ENCODE measurements at places on chromosomes 7 and 10.
A peak's percentile ranks its signal among the peaks of the same experiment; 100 is the strongest.

GRCh38 chr10:71270301-71271220 lies 48.5 kb upstream of the SLC29A3 start:
- peak; percentile 51 for DNase-seq

GRCh38 chr7:91894781-91895480 lies 14.4 kb upstream of the MTERF1 start:
- DNase-seq: no peak

DNA sequence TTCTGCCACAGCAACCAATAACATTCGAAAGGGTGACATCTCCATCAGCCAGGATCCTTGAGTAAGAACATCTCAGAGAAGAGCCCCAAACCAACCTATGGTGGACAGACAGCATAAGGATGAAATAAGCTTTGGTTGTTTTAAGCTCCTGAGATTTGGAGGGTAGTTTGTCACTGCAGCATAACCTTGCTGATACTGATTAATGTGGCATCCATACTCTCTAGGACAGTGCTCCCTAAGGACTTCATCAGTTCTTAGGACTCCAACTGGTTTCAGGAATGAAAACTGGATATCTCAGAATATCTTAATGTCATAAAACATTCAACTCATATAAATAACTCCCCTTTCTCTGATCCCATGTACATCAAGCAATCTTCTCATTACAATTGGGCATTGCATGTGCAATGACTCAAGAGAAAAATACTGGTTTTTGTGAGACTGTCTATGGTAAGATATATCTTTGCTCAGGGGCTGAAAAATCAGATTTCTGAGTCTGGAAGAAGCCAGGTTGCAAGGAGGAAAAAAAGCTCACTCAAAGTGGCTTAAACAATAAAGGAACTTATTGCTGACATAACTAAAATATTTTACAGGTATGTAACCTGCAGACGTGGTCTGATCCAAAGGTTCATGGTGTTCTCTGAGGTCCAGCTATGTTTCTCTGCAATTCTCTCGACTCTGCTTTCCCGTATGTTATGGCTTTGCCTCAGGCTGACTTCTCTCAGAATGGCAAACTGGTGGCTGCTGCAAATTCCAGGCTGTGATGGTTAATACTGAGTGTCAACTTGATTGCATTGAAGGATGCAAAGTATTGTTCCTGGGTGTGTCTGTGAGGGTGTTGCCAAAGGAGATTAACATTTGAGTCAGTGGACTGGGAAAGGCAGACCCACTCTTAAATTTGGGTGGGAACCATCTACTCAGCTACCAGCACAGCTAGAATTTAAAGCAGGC lies 65.7 kb downstream of the RAB11FIP2 start:
- DNase-seq: no peak

DNA sequence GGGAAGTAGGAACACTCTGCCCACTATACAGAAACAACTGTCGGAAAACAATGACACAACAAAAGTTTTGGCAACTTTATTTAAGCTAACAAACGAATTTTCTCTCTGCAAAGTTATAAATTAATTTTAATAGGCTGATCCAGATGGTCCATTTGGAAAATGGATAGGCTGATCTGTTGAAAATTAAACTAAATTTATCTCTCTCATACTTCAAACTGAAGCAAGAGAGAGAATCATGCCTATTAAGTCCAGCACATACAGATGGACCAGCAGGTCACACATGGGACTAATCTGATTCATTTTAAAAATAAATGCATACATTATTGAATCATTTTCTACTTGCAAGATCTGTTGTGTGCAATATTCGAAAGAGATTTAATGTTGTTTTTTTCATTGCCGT lies 110.1 kb downstream of the BTRC start:
- DNase-seq: no peak

DNA sequence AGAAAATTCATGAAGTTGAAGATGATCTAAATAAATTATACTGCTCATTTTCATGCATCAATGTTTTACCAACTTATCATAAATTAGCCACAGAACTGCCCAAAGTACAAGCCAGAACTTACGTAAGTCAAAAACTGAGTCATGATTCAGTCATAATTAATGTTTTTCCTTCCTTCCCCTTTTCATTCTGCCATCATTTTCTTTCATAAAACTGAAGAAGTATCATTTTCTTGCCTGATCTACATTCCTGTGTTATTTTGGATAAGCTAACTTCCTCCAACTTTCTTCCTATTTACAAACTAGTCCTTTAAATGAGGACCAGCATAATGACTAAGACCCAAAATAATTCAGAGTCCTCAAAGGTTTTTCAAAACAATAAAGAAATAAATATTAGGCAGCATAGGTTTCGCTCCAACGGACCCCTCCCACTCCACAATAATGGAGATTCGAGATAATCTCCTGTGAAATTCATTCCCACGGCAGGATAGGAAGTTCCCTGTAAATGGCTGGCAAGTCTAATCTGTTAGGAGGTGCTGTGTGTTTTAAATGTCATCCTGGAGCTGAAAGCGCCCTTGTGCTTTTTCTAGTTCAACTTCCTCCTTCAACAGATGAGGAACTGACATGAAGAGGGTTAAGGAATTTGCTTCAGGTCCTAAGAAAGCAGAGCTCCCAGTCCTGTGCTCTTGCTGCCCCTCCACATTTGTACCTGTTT lies 218.9 kb downstream of the DOCK4 start:
- no peak for DNase-seq

GRCh38 chr7:99191869-99192596 lies 15.9 kb downstream of the KPNA7 start:
- DNase-seq: no peak

GRCh38 chr10:35391153-35391953 lies 55.0 kb downstream of the CCNY start:
- DNase-seq: no peak

- no peak for DNase-seq
Measured at GRCh38 chr7:47291461-47292081, 290.3 kb downstream of the TNS3 start.

DNA sequence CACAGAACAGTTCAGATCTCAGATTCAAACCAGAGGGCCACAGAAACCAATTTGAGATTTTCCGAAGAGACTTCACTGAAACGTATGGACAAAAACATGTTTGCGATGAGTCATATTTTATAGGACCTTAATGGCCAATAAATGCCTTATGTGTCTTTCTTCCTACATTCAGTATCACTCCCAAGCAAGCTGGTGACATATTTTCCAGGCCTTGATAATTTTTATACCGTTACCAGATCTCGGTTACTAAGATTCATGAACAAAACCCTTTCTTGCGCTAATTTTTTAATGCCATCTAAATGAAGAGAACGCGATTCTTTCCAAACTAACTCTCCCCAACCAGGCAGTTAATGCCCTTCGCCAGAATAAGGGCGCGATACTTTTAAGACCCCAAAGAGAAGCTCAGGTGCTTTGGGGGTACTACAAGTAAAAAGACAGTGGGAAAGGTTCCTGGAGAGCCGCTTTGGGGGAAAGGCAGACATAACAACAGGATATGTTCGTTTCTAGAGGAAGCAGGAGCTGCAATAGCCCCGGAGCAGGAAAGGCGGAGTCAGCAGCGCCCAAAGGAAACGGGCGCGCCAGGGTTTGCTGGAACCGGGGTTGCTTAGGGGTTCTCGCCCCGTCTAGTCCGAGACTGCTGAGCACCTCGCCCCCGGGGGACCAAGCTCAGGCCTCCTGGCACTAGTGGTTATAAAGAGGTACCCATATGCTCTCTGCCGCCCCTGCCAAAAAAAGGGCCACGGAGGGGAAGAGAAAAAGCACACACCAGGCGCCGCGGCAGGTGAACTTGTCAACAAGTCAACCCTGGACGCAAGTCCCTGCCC lies 884 bp downstream of the ICA1 start:
- DNase-seq: no peak

- DNase-seq: no peak
Measured at GRCh38 chr10:102602272-102603045, 41.8 kb upstream of the TRIM8 start.

- no peak for DNase-seq
Measured at GRCh38 chr10:100020142-100020885, 10.6 kb upstream of the DNMBP start.

- no peak for DNase-seq
Measured at GRCh38 chr10:55426138-55426537, 625.1 kb upstream of the PCDH15 start.

DNA sequence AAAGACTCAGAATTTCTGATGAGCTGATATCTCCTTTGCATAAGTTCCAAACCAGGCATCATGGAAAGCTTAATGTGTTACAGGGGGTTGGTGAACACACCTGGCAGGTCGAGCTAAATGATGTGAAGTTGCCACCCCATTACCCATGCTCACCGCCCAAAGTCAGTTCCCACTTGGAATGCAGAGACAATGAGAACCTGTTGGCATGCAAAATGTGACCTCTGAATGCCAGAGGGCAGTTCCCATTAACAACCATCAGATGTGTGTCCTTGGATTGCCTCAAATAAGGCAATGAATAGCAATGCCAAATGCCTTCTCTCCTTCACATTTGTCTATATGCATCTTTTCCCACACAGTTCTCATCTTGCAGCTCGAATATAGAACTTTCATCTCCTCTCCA lies 190.7 kb downstream of the CDCA7L start:
- no peak for DNase-seq

DNA sequence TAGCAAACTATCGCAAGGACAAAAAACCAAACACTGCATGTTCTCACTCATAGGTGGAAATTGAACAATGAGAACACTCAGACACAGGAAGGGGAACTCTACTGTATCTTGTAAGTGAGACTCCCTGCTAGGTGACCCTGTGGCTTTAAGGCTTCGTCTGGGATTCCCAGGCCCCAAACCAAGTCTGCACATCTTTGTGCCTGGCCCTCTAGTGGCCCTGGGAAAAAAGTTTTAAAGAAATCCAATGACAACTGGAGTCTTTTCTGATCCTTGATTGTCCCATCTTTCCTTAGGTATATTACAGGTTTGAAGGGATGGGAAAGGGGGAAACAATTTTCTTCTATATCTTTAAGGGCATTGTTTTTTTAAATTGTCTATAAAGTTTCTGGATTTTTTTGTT lies 10.6 kb upstream of the LIPM start:
- no peak for DNase-seq

GRCh38 chr10:116891208-116891607 lies 41.9 kb downstream of the ENO4 start:
- no peak for DNase-seq

- DNase-seq: no peak
Measured at GRCh38 chr10:103929381-103929921, 11.5 kb upstream of the STN1 start.

DNA sequence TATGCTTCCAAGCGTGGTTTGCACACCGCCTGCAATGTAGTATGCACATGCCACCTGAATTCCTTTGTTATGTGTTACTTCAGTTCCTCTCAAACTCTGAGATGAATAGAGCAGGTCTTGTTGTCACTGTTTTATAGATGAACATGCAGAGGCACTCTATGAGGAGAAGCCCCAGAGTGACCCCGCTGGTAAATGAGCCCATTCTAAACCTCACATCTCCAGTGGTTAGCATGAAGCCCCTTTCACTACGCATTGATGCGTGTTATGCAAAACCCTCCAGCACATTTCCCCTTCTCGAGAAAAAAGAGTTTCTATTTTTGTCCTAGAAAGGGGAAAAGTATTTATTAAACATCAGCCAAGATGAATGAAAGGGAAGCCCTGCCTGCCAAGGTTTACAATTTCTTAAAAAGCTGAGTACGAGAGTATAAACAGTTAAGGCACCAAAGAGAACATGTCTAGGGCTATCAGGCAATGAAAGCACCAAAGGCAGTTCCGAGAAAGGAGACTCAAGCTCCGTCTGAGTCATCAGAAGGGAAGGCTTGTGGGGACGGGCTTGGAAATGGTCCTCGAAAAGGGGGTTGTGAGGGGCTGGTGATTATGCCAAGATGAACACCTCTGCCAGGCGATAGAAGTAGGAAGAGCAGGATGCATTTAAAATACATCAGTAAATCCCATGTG lies 58.7 kb upstream of the PFKP start:
- DNase-seq: no peak

DNA sequence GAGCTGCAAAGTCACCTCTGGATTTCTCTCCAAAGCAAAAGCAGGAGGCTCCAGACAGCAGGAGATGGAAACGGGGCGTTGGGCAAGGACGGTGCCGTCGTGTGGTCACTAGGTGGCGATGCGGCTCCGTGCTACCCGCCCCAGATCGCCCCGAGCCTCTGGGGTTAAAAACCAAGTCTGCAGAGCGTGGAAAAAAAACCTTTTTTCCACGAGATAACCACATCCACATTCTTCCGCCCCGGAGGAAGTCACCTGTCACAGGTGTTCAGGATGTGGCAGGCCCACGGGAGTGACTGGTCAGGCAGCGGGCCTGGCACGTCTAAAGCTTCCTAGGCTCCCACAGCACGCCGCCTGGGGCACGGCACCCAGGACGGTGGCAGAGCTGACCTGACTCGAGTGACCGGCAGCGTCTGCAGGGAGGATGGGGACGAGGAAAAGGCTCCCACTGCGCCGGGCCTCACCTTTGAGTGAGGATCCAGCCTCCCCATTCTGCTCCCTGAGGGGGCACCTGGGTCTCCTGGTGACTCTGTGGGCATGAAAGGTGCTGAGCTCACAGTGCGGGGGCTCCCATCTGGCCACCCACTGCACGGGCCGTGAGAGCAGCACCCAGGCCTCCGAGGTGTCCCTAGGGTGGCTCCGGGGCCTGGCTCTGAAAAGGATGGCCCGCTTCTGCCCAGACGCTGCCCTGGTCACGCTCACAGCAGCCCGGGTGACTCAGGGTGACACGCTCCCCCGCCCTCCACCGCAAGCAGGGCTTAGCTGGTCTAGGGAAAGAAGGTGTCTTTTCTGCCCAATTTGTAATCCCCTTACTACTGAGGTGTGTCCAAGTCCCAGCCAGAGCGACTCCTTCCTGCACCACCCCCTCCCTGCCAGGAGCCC lies 71.3 kb upstream of the TNRC18 start:
- peak; percentile 48 for DNase-seq

DNA sequence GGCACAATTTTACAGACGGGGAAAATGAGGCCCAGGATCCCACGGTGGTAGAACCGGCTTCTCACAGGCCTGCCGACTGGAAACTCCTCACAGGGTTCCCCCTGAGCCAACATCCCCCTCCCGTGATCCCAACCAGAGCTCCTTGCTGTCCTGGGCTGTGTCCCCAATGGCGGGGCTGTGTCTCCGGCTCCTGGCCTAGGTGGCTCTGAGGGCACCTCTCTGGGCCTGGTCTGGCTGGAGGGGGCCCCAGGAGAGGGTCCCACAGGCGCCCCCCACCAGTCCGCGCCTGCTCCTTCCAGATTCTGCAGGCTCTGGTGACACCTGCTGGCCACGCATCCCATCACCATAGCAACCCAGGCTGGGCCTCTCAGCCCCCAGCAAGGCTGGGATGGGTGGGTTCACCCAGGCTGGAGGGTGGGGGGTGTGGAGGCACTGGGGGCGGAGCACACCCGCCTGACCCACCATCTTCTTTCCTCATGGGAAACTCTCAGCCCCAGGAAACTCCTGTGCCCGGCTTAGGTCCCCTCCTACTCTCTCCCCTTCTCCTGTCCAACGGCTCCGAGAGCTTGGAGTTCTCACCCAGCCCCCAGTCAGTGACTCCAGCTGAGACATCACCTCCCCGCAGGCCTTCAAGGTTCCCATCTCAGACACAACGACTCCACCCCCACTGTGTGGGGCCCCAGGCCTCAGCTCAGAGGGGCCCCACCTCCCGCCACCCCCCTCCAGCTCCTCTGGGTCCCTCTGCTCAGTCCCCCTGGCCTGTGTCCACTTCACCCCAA lies 27.1 kb upstream of the TNRC18 start:
- DNase-seq: no peak

- no peak for DNase-seq
Measured at GRCh38 chr7:20459419-20459818, 128.7 kb downstream of the ITGB8 start.

Measured in caudate nucleus (tissue), 63 donors.